ENCODE measurements at places on chromosomes 5 and 9.

GRCh38 chr5:97281257-97281656 is 98.2 kb upstream of the RIOK2 start:
- DNase-seq, result no peak

DNA sequence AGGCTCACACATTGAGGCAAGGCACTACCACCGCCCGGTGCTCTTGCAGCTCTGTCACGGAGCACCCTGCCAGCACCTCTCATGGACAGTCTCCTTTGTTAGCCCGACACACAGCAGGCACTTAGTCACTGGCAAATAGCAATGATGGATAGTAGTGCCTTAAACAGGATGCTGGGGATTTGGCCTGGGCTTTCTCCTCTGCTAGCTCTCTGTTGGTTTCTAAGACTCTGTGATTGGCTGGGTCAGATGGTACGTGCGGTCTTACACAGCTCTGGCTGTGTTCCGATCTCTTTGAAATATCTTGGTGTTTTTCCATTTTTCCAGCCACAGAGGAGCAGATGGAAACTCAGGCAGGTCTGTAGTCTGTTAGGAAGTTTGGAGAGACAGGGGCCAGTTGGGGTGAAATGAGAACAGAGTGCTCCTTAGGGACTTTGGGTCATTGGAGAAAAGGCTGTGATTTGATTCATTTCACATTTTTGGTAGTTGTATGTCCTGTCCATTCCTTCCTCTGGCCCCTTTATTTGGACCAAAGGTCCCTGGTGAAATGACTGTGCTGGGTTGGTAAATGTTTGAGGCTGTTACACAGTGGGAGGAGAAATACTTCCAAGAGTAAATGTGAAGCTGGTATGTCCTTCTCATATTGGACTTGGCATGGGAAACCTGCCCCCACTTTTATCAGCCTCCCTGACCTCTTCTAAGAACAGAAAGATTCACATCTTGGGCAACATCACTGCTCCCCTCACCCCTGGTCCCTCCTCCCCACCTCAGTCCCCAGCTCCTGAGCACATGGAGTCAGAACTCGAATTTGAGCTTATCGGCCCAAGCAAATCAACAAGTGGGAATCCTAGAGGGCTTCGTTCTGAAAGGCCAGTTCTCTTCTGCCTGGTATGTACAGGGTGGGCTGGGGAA is 3.4 kb downstream of the SMIM3 start:
- peak; percentile 73 for DNase-seq

GRCh38 chr5:95759634-95760033 is 28.5 kb downstream of the RHOBTB3 start:
- no peak for DNase-seq

- DNase-seq, result no peak
These were observed 24.8 kb downstream of the IL6ST start for GRCh38 chr5:55969956-55970355.

DNA sequence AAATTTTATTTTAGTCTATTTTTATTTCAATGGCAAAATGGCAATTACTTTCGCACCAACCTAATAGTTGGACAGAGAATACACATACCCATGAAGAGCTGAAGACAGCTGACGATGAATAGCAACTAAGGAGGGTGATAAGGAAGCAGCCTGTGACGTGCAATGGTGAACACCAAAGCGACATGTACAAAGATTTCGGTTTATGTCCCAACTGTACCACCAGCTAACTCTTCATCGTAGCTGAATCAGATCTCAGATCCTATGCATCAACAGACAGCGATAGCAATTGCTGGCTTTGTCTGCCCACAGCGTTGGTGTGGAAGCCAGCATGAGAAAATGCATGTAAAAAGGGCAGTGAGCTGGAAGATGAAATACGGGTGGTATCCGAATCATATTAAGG is 130.6 kb upstream of the ANKH start:
- no peak for DNase-seq

DNA sequence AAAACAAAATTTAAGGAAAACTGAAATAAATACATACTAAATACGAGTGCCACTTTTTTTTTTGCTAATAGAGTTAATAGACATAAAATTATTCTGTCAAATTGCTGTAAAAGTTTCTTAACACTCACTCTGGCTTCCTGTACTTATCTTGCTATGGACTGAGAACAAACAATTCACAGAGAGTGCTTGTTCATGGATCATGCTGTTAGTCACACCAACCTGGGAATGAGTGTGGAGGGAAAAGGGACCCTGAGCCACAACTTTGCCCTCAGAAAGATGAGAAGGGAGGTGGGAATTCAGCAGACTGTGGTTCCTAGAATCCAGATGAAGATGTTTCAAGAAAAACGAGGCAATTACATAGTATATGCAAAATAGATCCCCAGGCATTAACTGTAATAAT is 246.9 kb downstream of the FBXL7 start:
- no peak for DNase-seq

- DNase-seq, result no peak
These were observed 29.6 kb upstream of the DTWD2 start for GRCh38 chr5:119017994-119018393.

DNA sequence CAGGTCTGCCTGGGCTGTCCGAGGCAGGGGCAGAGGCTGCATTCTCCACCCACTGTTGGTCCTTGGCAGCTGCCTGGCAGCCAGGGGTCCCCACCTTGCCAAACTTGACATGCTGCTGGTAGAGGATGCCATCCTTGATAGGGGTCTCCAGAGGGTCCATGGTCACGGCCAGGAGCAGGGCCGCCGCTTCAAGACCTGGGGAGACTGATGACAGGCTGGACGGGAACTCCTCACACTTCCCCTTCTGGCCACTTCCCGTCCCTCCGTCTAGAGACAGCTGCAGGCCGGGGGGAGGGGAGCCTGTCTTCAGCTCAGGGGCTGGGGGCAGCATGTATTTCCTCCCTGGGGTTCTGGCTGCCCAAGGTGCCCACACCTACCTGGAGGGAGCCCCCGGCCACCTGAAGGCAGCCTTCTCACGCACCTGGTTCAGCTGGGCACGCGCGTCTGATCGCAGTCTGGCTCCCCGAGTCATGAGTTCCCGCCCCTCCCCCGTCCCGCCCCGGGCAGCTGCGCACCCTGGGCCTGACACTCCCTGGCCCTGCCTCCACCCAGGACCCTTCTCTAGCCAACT is at the start of gene DOK3:
DOK3 (minus strand) TSS at position 446 of the 571 bp plus-strand sequence; CDS start at position 160, 286 bp downstream.
- no peak for DNase-seq

GRCh38 chr5:160548949-160549645 is 127.4 kb downstream of the PTTG1 start:
- DNase-seq, result no peak

- no peak for DNase-seq
These were observed 4.2 kb downstream of the SLC1A3 start for GRCh38 chr5:36610621-36611020.
